ENCODE measurements at places on chromosomes 11 and 22.

DNA sequence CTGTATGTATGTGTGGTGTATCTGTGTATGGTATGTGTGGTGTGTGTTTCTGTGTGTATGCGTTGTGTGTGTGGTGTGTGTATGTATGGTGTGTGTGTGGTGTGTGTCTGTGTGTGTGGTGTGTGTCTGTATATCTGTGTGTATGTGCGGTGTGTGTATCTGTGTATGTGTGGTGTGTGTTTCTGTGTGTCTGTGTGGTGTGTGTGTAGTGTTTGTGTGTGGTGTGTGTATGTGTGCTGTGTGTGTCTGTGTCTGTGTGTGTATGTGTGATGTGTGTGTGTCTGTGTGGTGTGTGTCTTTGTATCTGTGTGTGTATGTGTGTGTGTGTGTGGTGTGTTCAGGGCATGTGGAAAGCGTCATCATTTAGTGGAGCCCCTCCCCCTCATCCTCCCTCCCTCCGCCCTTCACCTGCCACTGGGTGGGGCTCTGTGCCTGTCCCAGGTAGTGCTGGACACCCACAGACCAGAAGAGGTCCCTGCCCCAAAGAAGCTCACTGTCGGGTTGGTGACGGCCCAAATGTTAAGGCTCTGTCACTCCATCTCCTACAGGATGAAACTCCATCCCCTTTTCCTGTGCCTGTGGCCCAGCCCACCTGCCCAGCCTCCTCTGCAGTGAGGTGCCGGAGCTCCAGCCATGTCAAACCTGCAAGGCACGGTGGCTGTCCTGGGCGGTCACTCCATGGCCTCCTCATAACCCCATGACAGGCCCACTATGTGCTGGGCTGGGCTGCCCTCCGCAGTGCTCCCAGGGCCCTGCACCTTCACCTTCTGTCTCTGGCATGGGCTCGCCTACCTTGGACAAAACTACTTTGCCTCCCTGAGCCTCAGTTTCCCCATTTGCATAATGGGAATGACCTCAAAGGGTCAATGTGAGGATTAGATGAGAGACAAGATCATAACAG, 23.4 kb upstream of the SHISAL1 start:
- DNase-seq, result no peak

DNA sequence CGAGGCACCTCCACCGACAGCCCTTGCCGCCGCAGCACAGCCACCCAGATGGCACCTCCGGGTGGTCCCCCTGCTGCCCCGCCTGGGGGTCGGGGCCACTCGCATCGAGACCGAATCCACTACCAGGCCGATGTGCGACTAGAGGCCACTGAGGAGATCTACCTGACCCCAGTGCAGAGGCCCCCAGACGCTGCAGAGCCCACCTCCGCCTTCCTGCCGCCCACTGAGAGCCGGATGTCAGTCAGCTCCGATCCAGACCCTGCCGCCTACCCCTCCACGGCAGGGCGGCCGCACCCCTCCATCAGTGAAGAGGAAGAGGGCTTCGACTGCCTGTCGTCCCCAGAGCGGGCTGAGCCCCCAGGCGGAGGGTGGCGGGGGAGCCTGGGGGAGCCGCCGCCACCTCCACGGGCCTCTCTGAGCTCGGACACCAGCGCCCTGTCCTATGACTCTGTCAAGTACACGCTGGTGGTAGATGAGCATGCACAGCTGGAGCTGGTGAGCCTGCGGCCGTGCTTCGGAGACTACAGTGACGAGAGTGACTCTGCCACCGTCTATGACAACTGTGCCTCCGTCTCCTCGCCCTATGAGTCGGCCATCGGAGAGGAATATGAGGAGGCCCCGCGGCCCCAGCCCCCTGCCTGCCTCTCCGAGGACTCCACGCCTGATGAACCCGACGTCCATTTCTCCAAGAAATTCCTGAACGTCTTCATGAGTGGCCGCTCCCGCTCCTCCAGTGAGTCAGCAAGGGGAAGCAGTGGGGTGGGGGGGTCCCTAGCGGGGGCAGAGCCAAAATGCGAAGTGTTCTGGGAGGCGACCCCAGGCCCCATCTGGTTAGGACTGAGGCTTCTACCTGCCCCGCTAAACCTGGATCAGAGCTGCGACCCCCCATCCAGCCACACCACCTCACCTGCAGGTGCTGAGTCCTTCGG, 4.4 kb downstream of the FREY1 start:
- no peak for DNase-seq

DNA sequence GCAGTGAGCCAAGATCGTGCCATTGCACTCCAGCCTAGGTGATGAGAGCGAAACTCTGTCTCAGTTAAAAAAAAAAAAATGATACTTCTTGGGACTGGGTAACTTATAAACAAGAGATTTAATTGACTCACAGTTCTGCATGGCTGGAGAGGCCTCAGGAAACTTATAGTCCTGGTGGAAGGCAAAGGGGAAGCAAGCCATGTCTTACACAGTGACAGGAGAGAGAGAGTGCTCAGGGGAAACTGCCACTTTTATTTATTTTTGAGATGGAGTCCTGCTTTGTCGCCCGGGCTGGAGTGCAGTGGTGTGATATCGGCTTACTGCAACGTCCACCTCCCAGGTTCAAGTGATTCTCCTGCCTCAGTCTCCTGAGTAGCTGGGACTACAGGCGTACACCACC, 8.2 kb downstream of the SDF2L1 start:
- no peak for DNase-seq

DNA sequence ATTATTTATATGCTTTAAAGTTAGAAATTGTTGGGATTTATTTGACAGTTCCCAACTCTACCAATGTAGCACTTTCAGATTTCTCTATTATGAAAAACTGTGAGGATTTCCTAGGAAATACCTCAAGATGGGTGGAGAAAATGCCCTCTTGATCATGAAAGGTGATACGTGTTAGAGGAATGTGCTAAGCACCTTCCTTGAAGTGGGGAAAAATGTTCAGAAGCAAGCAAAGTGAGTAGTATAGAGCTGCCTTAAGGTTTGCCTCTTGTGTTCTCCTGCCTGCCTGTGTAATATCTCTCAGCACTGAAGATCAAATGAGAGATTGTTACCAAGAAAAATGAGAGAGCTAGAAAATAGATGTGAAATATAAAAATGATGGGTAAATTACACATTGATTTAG, 58.2 kb downstream of the YAP1 start:
- DNase-seq, result no peak

- no peak for DNase-seq
Measured at GRCh38 chr22:33650244-33650643, 270.0 kb downstream of the LARGE1 start.

Data from GM12864 (cell line).